ENCODE measurements at places on chromosomes 13 and 19.

DNA sequence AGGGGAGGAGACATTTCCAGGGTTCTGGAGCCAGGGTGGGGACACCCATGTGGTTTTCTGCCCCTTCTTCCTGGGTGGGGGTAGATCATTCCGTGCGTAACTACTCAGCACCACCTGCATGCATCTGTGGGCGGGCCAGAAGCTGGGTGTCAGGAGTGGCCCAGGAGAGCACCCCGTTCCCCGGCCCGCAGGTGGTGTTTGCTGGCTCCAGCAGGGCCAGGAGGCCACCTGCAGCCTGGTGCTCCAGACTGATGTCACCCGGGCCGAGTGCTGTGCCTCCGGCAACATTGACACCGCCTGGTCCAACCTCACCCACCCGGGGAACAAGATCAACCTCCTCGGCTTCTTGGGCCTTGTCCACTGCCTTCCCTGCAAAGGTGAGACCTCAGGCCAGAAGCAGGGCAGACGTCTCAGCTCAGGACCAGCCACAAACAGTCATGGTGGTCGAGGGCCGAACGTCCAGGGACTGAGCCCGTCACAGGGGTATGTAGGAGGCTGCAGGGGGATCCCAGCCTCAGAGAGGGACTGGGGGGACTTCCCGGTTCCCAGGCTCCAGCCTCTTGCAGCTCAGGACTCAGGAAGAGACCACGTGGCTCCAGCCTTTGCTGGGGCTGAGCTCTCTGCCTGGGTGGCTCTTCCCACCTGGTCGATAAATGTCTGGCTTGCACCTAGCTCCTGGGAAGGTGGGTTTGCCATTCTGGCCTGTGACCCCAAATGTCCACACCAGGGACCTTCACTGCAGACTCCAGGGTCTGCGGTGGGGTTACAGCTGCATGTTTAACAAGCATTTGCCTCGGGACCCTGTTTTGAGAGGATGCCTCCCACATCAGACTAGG lies 1.6 kb downstream of the FSTL3 start:
- no peak for DNase-seq

- DNase-seq = no peak
These were observed 18.2 kb downstream of the ARHGAP33 start for GRCh38 chr19:35793381-35794165.

GRCh38 chr13:28794396-28794795 lies 25.7 kb upstream of the MTUS2 start:
- no peak for DNase-seq

GRCh38 chr19:34364830-34365462 lies at the start of gene GPI:
TSS of gene GPI (plus strand) at chr19:34365196. CDS start at chr19:34365267, 71 bp downstream.
- DNase-seq = peak; percentile 55

DNA sequence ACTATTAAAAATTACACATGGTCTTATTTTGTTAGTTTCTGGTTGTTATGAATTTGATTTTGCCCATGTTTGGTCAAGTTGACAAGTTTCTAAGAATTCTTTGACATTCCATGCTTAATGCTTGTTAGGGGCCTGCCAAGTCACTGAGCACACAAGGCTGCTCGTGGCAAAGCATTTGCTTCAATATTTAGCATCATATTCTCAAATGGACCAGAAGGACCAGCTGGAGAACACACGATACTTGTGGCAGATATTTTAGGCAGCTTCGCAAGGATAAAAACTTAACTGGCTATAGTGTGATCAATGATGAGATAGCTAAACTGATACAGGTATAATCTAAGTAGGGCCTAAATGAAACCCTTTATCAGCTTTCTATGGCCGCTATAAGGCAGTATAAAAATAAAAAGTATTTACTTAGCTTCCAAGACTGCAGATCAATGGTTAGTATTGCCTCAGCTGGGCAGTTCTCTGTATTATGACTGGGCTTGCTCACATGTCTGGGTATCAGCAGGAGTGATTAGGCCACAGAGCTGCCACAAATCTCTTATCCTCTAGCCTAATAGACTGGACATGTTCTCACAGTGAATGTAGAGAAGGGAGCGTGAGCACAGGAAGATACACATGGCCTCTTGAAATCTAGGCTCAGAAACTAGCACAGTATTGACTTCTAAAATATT lies 155.9 kb upstream of the SPRY2 start:
- DNase-seq = no peak

GRCh38 chr13:39378306-39378705 lies 224.7 kb downstream of the LHFPL6 start:
- no peak for DNase-seq
